NCI-H2029 (cell line): ENCODE measurements at places on chromosomes 4 and X.
A peak's percentile ranks its signal among the peaks of the same experiment; 100 is the strongest.

DNA sequence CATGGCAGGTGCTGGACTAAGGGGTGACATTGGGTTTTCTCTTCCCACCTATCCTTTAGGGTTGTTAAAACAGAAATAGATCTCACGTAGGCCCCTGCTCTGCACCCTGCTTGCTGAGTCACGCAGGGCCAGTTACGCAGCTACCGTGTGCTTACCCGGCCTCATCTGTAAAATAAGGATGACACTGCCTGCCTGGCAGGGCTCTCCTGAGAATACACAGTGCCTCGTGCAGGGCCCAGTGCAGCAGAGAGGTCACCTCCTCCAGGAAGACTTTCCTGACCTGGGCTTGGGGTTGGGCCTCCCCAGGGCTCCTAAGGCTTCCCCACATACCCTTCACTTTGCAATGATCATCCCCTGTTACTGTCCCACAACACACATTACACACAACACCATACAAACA, 33.6 kb upstream of the JAKMIP1 start:
- DNase-seq = no peak

- no peak for DNase-seq
Observed at GRCh38 chrX:21382715-21383114, 8.5 kb downstream of the CNKSR2 start.

- no peak for DNase-seq
Observed at GRCh38 chr4:25330335-25330734, 17.8 kb downstream of the ZCCHC4 start.

DNA sequence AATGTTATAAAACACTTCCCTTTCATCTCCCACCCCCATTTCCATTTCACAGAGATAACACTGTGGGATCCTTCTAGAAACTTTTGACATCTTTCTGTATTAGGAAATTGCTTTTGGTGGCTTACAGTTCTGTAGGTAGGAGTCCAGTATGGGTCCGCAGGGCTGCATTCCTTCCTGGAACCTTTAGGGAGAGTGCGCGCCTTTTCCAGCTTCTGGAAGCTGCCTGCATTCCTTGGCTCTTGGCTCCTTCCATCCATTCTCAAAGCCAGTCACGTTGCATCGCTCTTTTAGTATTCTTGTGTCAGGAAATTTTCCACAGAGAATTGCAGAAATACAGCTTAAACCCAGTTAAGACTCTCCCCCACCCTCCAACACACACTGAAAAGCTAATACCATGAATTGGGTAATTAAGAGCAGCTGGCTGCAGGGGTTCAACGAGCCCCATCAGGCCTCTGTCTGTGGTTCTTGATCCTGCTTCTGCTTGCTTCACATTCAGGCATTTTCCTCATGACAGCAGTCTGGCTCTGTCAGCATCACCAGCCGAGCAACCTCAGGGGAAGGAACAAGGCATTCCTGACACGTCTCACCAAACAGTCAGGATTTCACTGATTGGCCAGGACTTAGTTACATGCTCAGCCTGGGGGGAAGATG, 48.8 kb downstream of the SEPTIN11 start:
- no peak for DNase-seq

GRCh38 chr4:94339779-94340178, 2.9 kb downstream of the HPGDS start:
- DNase-seq = no peak

DNA sequence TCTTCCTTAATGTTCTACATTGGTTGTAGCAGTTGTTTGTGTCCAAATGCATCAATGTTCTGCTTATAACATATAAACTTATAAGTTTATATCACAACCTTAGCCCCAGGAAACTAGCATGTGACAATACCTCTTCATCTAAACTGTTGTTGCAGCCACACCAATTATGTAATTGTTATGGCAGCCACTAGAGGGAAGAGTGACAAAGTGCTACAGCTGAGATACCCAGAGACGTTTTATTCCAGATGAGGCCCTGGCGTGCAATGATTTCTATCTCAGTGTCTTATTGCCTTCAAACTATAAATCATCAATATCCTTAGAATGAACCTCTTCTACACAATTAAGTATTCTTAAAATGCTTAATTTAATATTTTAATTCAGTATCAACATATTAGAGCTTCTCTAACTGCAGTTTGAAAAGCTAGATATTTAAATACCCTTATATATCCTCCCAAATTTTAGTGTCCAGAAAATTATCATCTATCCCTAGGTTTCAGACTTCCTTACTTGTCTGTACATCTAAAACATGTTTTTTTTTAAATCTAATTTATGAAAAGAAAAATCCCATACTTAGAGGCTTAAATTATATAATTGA, 171.6 kb downstream of the PCDH10 start:
- no peak for DNase-seq

- peak; percentile 38 for DNase-seq
Observed at GRCh38 chr4:140049849-140050637, 103.9 kb downstream of the MAML3 start.

GRCh38 chr4:125368671-125369081, 53.9 kb downstream of the FAT4 start:
- DNase-seq = no peak

GRCh38 chrX:50988649-50989048, 78.1 kb downstream of the BMP15 start:
- no peak for DNase-seq

DNA sequence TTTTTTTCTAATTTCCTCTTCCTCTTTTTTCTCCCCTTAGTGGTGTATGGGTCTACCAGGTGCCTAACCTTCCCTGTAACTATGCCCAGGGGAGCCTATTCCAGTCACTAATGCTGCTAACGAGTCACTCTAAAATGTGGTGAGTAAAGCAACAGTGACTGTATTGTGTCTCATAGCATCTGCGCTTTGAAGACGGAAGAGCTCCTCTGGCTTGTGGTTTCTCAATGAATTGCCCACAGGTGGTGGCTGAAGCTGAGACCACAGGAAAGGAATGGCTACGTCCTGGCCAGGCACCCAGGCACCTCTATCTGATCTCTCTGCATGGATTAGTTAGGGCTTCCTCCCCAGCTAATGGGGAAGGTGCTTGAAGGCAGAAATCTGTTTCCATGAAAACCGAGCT, 763.5 kb upstream of the FRG1 start:
- no peak for DNase-seq

GRCh38 chr4:176565049-176565448, 227.7 kb downstream of the VEGFC start:
- DNase-seq = no peak

- DNase-seq = no peak
Observed at GRCh38 chr4:47837908-47838294, at the start of gene CORIN. TSS of gene CORIN (minus strand) at chr4:47838067. CDS start at chr4:47837949, 118 bp downstream.

DNA sequence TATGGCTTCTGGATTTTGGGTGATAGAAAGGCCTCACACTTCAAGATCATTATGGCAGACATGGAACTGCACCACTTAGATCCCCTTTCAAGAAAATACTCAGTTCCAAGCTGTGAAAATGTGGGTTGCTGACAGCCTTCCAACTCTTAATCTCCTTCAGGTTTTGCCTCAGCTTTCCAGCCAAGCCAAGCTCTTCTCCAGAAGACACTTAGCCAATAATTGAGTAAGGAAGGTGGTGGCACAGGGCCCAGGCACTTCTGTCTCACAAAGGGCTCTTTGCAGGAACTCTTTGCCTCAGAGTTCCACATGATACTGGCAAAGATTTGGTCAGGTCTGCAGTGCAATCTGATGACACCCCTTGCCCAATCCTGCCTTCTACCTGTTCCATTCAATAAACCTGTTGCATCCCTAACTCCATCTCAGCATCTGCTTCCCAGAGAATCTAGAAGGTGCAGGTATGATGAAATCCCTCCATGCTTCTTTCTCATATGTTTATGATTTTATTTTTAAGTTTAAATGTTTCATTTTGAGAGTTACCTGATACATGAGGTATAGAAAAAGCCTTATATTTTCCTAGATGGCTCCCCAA, 30.6 kb downstream of the ANXA5 start:
- DNase-seq = no peak
